Activated CD4-positive, alpha-beta T cell treated with anti-CD3 and anti-CD28 coated beads, Interleukin-2, amount 10 ng/mL, durations not matched to agents 7 days and 5 days (primary cell): ENCODE measurements at places on chromosomes 7 and 10. TPM values are rescaled to one million over a fixed set of nuclear protein-coding genes. Genes with fewer than 3 reads are reported as not detected.

The BAMBI gene
- not detected for total RNA-seq

DNA sequence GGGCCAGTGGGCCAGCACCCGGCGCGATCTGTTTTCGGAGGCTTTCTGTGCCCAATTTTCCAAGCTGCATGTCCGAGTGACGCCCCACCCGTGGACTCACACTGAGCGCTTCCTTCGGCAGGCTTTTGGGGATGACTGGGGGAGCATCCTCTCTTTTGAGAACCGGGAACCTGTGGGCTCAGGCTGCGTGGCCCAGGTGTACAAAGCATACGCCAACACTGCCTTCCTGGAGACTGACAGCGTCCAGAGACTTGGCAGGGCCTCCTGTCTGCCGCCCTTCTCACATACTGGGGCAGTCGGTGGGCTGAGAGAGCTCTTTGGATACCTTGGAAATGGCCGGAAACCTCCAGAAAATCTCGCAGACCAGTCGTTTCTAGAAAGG is 1.0 kb downstream of the ADCK2 start:
- peaks cover 42% of the 10 kb centered on the region for H3K4me1 ChIP-seq
- peaks cover 4% of the 10 kb centered on the region for H3K27me3 ChIP-seq
- peak overlapping the region; percentile 95 for H3K27ac ChIP-seq
- H3K4me3 ChIP-seq = peak overlapping the region; percentile 83

- H3K36me3 ChIP-seq = no peaks in the 10 kb centered on the region
- H3K27ac ChIP-seq = no peak overlapping the region
- DNase-seq = no peak
- no peak overlapping the region for H3K4me3 ChIP-seq
- no peaks in the 10 kb centered on the region for H3K27me3 ChIP-seq
These were observed 87.1 kb downstream of the POLR1F start for GRCh38 chr7:19621740-19622139.

DNA sequence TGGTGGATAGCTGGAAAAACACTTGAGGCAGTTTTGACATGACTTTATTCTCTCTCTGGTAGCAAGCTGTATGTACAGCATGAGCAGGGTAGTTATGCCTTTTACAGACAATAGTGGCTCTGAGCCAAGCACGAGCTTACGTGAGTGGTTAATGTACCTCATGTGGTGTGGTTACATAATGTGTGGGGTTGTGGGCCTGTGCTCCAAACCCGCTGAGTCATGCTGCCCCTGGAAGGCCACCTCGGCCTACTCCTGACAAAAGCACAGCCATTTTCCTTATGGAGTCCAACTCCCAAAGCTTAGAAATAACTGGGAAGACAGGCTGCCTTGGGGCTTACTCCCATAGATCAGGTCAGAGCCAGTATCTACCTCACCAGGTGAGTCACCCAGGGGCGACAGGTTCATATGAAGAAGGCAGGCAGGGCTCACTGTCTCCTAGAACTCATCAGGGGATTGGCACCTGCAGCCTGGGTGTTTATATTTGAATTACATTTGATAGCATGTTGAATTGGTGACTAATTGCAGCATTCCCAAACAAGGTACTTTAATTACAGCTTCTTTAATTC is 404.5 kb downstream of the ADRA2A start:
- no peaks in the 10 kb centered on the region for H3K4me1 ChIP-seq
- no peak overlapping the region for H3K4me3 ChIP-seq
- no peaks in the 10 kb centered on the region for H3K27me3 ChIP-seq

The C10orf67 gene
- not detected for total RNA-seq

DNA sequence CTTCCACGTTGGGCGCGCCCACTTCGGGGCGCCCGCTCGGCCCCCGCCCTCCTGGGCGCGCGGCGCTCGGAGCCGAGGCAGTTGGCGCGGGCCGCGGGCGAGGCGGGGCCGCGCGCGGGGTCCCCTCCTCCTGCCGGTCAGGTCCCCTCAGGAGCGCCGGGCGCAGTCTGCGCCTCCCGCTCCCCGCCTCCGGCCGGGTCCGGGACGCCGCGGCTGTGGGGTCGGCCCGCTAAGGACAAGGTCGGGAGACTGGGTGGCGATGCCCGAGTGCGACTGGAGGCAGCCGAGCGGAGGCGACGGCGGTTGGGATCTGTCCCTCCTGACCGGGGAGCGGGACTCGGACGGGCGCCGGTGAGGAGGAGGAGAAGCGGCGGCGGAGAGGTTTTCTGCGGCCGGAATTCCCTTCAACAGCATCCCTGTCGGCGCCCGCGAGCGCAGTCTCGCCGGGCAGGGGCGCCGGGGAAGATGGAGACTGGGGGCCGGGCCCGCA is at the start of gene ATRNL1:
Gene ATRNL1 (plus strand): TSS at position 80 of the 490 bp plus-strand sequence. CDS start 386 bp downstream, at position 466.
- H3K36me3 ChIP-seq = no peaks in the 10 kb centered on the region
- H3K4me1 ChIP-seq = peaks cover 10% of the 10 kb centered on the region
- H3K27ac ChIP-seq = no peak within 1 kb of the TSS
- peak within 1 kb of the TSS; percentile 70 for H3K4me3 ChIP-seq
